DMS153 (cell line): ENCODE measurements at places on chromosomes 16 and 17.

GRCh38 chr16:89292443-89293078 lies 75.1 kb downstream of the ZNF778 start:
- DNase-seq = no peak

DNA sequence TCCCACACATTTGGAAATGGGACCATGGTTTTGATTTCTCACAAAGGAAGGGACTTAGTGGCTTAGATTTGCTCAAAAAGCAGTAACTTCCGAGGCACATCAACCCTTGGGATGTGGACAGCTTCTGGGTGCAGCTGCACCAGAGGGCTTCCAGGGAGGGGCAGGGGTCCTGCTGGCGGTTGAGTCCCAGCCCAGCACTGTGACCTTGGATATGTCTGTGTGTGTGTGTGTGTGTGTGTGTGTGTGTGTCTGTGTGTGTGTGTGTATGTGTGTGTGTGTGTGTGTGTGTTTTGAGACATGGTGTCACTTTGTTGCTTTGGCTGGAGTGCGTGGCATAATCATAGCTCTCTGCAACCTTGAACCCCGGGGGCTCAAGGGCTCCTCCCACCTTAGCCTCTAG lies 130.8 kb downstream of the CLEC16A start:
- DNase-seq = no peak

GRCh38 chr16:10153985-10154384 lies 28.2 kb downstream of the GRIN2A start:
- no peak for DNase-seq

- no peak for DNase-seq
These were observed 1.0 kb downstream of the TMEM114 start for GRCh38 chr16:8589057-8589899.

- no peak for DNase-seq
These were observed 282.1 kb downstream of the CBLN1 start for GRCh38 chr16:48999508-48999907.
